A549 treated with RU486 at 1 μM for 4 hours (cell line): ENCODE measurements at places on chromosomes 7 and 10. TPM values are rescaled to one million over a fixed set of nuclear protein-coding genes. Genes with fewer than 3 reads are reported as not detected.

Gene TMEM196
- total RNA-seq, result not detected in 5 replicates

Gene FEZF1
- total RNA-seq, result not detected in 5 replicates

Gene R3HCC1L
- total RNA-seq, result 12.0 to 17.7 TPM (median 15.9 TPM) in 5 replicates

Gene RADIL
- total RNA-seq, result 0.98 to 2.7 TPM (median 1.9 TPM) in 5 replicates

Gene LIPM
- total RNA-seq, result not detected in 5 replicates
